ENCODE measurements at places on chromosomes 7 and 10.

- DNase-seq = no peak
Measured at GRCh38 chr10:111186358-111186757, 109.5 kb downstream of the ADRA2A start.

- DNase-seq = no peak
Measured at GRCh38 chr10:49661140-49661856, 18.2 kb upstream of the C10orf53 start.

- no peak for DNase-seq
Measured at GRCh38 chr10:102597131-102597991, 46.9 kb upstream of the TRIM8 start.

GRCh38 chr7:128020159-128020558 is 11.1 kb downstream of the LRRC4 start:
- no peak for DNase-seq

- DNase-seq = no peak
Measured at GRCh38 chr7:80480566-80480965, 31.3 kb downstream of the GNAT3 start.

DNA sequence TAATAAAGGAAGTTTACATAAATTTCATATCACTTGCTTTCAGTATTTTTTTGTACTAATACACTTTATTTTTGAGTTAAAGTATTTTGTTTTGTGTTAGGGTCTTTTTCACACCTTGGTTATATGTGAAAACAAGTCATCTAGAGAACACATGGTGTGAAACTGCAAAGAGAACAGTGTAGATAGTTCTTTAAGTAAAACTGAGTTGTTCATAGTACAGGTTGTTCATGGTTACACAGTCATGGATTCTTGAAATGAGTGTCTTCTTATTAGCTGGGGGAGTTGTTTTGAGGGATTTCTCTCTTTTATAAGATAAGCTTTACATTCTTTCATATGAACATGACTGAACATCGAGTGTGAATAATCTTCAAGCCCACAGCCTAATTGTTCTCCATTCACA is 244.2 kb downstream of the THSD7A start:
- DNase-seq = no peak

- no peak for DNase-seq
Measured at GRCh38 chr10:55158633-55159032, 357.6 kb upstream of the PCDH15 start.

DNA sequence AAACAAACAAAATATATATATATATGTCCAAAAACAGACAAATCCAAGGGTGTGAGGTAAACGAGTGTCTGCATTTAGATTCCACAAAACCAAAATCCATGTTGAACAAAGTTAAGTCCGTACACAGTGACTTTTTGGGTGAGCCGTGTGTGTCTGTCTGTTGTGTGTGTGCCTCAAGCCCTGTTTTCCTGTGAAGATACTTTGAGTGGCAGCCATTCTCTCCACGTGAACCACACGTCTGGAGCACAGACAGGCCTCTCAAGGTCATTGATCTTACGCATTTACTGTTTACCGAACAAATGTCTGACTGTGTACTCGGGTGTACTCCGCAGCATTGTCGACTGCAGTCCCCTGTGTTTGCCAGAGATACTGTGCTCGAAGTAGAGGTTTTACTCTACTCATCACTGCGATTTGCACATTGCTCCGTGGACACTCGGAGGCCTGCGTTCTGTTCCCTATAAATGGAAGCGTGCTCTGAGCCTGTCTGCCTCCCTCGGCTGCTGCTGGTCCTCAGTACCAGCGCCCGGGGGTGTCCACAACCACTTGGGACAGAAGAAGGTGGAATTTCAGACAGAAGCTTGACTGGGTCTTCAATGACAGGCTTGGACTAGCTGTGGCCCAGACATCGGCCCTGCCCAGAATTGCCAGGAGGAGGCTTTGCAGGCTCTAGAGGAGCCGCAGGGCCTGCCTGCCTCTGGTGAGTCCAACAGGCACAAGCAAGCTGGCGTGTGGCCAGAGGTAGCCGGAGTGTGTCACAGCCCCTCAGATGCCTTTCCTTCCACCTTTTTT is 22.1 kb downstream of the CYP17A1 start:
- DNase-seq = no peak

DNA sequence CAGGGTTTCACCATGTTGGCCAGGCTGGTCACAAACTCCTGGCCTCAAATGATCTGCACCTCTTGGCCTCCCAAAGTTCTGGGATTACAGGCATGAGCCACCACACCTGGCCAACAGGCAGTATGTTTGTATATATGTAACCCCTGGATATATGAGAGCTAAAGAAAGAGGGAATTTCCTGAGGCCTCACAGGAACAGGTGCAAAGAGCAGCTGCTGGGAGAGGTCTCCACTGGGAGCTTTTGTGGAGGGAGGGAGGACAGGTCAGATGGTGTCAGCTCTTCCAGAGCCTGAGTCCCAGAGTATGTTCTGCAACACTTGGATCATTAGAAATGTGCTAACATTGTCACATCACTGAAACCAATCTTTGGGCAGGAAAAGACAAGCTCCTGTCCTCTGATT is 110.1 kb upstream of the KIF5B start:
- DNase-seq = no peak

DNA sequence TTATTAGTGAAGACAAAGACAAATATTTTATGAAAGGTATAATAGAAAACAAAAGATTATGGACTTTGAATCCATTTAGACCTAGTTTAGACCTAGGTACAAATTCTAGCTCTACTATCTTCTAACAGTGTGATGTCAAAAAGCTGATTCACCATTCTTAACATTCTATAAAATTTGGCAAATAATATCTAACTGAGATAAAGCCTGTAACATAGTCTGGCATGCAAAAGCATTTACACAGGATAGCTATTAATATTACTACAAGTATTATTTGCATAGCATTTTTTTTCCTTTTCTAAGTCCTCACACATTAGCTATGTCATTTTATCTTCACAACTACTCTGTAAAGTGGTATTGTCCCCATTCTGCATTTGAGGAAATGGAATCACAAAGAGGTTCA is 179.6 kb upstream of the LRRTM3 start:
- no peak for DNase-seq
